ENCODE measurements at places on chromosomes 4 and X. TPM values are rescaled to one million over a fixed set of nuclear protein-coding genes. Genes with fewer than 3 reads are reported as not detected.

The MGARP gene
- not detected for total RNA-seq

The CLNK gene
- not detected for total RNA-seq

The REELD1 gene
- total RNA-seq, result not detected

The PCDH19 gene
- not detected for total RNA-seq

The ELMOD2 gene
- total RNA-seq, result 21.9 TPM

The FRG2 gene
- not detected for total RNA-seq

All from tracheal epithelial cell (primary cell).